Astrocyte (in vitro differentiated cells and primary cell): ENCODE measurements at places on chromosomes 6 and 20. TPM values are rescaled to one million over a fixed set of nuclear protein-coding genes. Genes with fewer than 3 reads are reported as not detected.
A peak's percentile ranks its signal among the peaks of the same experiment; 100 is the strongest.

DNA sequence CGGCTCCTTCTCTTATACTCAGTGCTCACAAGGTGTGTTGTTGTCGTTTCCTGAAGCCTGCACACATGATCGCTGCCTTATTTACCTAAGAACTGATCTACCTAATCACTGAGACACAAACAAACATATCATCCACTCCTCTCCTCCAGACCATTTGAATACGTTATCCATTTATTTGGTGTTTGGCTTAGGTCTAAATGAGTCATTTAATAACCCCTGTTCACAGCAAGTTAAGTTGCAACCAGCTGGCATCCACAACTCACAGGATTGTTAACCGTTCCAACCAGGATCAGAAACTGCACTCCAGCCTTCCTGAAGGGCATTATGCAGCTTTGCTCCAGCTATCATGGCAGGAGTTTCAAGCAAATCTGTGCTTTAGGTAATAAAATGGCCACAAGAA is 511.1 kb upstream of the MAP3K7 start:
- DNase-seq = no peak

DNA sequence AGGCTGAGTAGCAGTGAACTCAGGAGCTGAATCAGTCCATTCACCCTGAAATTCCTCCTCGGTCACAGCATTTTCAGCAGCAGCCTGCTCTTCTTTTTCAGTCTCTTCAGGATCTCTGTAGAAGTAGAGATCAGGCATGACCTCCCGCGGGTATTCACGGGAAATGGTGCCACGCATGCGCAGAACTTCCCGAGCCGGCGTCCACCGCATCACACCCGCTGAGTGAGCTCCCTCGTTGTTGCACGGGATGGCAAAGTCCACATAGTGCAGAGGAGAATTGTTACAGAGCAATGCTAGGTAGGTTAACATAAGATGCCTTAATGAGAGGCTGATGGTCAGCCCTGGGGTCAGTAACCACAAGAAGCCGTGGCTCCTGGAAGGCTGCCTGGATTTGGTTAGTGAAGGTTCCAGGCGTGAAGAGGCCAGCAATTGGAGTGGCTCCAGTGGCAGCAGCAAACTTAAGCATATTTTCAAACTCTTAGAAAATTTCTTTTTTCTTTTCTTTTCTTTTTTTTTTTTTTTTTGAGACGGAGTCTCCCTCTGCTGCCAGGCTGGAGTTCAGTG is 113.5 kb upstream of the HDAC2 start:
- DNase-seq = peak; percentile 72

- peak; percentile 6 for DNase-seq
These were observed 16.1 kb downstream of the BPIFB1 start for GRCh38 chr20:33299111-33299603.

- no peak for DNase-seq
These were observed 90.5 kb upstream of the PRSS16 start for GRCh38 chr6:27156874-27157458.

DNA sequence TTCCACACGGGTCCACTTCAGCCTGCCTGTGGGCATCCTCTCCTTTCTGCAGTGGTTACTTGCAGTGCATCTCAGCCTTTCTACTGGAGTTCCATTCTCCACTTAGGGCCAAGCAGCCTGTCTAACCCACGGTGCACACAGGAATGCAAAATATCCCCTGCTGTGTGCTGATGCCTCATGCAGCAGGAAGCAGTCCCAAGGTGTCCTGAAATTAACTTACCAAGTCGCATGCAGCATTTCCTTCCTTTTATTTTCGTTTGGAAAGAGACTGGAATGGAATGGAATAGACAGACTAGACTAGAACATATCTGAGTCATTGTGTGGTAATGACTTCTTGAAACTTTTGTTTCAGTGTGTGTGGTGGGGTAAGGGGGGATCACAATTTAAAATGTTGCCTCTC is 25.9 kb upstream of the FOXQ1 start:
- peak; percentile 68 for DNase-seq

- no peak for DNase-seq
These were observed 12.9 kb upstream of the SLC22A7 start for GRCh38 chr6:43284991-43285781.

DNA sequence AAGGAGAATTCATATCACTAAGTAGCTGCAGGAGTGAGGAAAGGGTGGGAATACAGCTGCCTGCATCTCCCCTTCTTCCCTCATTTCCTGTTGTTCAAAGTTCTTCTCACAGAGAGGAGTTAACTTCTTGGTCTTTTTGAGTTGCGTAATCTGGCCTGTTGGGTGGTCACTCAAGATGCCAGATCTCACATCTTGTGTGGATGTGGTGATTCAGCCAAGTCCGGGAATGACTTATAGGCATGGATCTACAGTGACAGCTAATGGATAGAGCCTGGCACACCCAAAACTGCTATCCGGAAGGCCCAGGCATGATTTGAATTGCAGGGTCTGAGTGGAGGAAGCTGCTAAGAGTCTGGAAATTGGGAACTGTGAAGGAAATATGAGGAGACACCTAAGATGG is 100.2 kb upstream of the SLC35B3 start:
- no peak for DNase-seq

DNA sequence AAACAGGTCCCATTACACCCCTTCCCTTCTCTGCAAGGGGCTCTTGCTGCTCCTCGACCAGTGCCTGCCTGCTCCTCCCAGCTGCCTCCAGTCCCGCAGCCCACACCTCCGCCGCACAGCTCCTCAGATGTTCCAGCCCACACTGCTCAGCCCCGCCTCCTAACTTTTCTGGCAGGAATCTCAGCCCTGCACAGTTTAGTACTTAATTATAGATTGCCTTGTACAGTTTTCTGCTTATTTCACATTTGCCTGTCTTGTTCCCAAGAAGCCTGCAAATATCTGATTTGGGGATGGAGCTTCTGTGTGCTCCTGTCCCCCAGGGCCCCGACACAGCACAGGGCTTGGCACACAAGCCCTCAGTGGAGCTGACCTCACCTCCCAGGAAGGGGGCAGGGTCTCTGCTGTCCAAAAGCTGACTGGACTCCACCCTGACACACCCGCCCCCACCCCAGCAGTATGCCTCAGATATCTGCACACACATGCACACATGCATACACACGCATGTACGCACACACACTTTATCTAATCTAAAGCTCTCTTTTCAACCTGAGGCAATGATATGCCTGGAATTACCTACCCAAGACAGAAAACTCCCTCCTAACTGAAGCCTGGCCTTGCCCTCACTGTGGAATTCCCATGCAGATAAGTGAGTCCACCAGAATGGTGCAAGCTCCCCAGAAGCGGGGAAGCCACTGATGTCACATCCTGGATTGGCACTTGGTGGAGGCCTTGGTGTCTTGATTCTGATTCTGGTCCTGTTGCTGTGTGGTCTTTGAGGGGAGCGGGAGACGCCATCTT is 1.2 kb upstream of the PNPLA1 start:
- peak; percentile 16 for DNase-seq

DNA sequence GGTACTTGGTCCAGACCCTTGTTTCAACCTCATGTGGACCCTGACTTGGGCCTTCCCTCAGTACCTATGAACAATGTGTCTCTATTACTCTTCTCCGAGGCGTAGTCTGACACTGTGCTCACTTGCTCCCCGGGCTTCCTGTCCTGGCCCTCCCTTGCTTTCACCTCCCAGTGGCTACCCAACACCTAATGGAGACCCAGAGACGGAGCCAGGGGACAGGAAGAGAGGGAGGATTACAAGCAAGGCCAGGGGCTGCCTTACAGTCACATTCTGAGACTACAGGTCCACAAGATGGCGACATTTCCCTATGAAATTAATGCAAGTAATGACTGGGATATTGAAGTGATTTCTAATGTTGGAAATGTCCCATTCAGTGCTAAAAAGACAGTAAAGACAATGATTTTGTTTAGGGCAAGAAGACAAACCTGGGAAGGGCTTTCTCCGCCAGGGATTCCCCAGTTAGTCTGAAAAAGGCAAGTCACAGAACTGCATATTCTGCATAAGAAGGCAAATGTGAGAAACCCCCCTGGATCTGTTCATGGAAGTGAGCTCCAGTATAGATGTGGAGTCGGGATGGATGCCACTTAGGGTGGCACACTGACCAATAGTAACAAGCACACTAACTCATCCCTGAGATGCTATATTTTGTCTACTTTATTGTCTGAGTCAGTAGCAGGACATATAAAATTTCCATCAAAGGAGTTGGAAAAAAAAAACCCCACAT is 44.0 kb upstream of the ZBTB24 start:
- DNase-seq = peak; percentile 45

GRCh38 chr6:63816982-63817436 is 181.4 kb downstream of the PHF3 start:
- DNase-seq = no peak

- DNase-seq = peak; percentile 97
These were observed 258.8 kb downstream of the CDC5L start for GRCh38 chr6:44646355-44646754.

DNA sequence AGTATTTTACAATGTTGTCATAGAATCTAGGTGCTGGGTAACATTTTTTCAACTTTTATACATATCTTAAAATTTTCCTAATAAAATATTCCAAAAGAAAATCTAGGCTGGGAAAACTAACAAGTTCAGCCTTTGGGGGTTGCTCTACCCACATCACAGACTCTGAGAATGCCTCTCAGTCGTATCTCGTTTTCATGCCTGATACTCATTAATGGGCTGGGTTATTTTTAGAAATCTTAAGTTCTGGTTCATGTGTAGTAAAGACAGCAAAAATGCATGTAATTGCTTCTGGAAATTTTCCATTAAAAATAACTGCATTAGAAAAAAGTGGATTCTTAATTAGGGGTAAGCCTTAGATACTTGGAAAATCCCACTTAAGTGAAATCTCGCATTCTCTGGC is 149.3 kb downstream of the SLC24A3 start:
- no peak for DNase-seq

DNA sequence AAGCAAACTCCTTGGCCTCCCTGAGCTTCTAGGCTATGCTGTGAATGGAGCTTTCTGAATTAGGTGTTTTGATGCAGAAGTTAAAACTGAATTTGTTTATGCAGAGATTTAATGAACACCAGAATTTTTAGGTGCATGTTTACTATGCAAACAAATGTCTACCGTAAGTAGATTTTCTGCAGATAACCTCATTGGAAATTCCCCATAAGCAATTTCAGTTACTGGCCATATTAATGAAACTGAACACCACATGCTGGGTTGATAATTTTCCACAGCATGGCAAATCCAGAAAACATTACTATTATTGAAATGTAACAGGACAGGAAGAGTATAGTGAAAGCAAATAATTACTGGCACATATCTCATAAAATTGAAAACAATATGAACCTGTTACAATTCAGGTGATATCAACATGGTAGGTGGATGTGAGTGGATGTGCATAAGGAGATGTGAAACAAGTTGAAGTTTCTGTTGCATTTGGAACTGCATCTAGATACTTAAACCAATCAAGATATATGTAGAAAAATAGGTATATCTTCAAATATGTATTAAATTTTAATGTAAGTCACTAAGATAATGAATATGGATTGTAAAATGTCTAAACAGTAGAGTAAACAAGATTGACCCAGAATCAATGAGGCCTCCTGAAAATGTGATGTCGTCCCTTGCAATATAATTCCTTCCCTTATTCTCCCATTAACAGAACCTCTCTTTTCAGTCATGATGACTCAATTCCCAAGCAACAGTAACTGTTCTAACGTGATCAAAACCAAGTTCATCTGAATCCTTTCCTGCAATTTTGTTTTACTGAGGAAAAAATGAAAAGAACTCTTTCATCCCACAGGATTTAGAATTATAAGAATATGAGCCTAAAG is 11.0 kb downstream of the PTCHD4 start:
- no peak for DNase-seq

GRCh38 chr6:55445648-55446204 is 118.5 kb downstream of the GFRAL start:
- peak; percentile 12 for DNase-seq

DNA sequence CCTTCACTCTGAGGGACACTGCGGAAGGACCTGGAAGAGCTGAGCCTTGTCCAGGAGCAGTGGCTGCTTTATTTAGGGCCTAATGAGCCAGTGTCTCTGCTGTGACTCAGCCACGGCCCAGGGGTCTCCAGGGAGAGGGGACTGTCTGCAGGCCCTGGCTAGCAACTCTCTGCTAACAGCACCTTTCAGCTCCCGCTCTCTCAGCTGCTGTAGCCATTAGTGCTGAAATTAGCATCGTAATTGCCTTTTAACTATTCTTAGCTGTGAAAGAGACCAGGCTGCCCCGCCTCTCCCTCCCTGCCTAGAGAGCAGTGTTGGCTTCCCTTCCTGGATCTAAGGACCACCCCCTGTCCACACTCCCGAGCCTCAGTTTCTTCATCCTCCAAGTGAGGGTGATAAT is 53.1 kb upstream of the SLC32A1 start:
- DNase-seq = no peak

DNA sequence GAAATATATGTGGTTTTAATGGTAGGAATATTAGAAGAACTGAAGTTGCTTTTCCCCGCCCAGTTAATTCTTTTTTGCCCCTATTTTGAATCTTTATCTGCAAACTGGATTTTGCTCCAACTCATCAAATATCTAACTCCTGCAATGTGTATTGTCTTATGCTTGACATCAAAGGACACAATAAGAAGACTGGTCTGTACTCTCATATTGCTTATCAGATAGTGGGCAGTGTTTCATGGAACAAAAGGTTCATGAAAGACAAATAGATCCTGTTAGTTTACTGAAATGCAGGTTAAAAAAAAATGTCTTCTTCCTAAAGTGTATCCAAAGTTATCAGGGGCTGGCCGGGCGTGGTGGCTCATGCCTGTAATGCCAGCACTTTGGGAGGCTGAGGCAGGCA is 27.7 kb upstream of the GTF3C6 start:
- DNase-seq = no peak

DNA sequence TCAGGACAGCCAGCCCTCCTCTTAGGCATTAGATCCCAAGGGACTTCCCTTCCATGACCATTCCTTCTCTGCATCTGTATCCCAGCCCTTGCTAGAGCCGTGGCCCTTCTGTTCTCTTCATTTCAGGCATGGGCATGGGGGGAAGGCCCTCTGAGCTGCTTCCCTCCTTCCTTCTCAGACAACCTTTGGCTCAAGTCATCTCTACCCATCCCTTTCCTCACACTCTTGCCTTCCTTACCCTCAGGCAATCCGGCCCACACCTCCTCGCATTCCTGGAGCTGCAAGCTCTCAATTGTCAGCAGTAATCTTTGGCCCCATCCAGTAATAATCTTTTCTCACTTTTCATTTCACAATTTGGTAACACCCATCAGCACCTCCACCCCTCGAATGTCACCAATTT is 426.9 kb upstream of the JARID2 start:
- DNase-seq = no peak

DNA sequence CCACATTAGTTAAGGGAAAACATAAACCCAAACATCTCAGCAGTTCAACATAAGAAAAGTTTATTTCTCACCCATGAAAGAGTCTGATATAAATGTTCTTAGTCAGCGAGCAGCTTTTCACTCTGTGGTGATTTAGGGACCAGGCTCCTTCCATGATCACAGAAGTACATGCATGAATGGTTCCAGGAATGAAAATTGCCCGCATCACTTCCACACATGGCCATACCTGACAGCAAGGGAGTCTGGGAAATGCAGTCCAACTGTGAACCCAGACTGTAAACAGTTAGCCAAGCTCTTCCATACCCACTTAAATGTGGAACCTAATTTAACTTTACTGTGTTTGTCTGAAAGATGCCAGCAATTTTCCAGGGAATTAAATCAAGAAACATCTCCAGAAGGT is 353.9 kb downstream of the HACE1 start:
- no peak for DNase-seq

GRCh38 chr20:24953621-24954133 is 4.6 kb downstream of the CST7 start:
- DNase-seq = no peak

RIN2 gene
- 21.2 and 22.8 TPM in 2 replicates for total RNA-seq

NKX2-2 gene
- total RNA-seq = not detected in 2 replicates

CNKSR3 gene
- 11.1 and 12.5 TPM in 2 replicates for total RNA-seq

CRNKL1 gene
- total RNA-seq = 20.1 and 20.2 TPM in 2 replicates

KCNK5 gene
- 0.14 and 0.17 TPM in 2 replicates for total RNA-seq

SEC23B gene
- total RNA-seq = 61.5 and 66.4 TPM in 2 replicates

PACSIN1 gene
- total RNA-seq = 0.32 and 0.46 TPM in 2 replicates

ZSCAN12 gene
- total RNA-seq = 5.0 and 6.3 TPM in 2 replicates
